ENCODE measurements at places on chromosomes 5 and 9.

GRCh38 chr9:132042324-132042723 is 37.3 kb downstream of the MED27 start:
- no peak for DNase-seq

DNA sequence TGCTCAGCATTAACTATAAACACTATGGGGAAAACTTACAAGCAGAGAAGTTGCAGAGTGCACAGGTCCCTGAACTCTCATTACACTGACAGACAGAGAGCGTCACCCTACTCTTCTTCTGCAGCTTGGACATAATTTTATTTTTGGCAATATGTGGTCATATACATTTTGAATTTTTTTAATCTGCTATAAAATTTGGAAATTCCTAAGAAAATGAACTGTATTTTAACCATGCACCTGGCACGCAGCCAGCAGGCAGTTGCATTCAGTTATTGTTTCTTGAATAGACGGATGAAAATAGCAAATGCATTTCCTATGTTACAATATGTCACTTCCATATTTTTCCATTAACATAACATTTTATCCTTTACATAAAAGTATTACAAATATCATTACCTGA is 100.2 kb downstream of the SLC25A46 start:
- no peak for DNase-seq

DNA sequence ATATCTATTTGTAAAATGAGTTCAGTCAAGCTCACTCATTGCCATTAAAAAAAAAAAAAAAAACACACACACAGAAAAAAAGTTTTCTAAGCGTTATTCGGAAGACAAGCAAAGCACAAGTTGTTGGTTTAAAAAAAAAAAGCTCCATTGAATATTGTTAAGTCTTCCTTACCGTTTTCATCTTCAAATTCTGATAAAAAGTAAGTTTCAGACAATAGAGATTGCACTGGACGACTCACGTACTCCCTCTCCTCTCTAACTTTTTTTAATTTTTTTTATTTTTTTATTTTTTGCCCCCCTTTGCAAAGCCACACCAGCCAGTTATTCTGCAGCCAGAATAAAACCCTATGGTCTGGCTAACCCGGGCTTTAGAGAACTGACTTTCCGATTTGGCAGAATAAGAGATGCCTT is 544 bp downstream of the ADAMTS6 start:
- DNase-seq, result no peak

GRCh38 chr9:33202552-33203201 is 35.5 kb upstream of the B4GALT1 start:
- no peak for DNase-seq

GRCh38 chr5:2755076-2755680 is 3.7 kb upstream of the IRX2 start:
- no peak for DNase-seq

DNA sequence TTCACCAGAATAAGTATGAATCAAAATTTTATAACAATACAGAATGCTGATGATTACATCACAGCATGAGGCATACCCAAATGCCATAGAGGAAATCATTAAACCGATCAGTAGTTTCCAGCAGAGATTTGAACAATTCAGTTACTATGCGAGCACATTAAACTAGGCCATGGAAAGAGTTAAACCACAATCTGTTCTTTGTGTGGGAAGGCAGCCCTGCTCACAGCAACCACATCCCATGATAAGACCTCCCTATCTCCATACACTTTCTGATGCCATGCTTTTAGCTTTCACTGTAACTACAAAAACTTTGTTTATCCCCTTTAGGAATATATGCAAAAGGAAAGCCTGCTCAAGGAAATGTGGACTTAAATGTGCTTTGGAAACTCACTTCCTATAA is 4.5 kb downstream of the NFIB start:
- DNase-seq, result no peak
